ENCODE measurements at places on chromosomes 12 and 14.

DNA sequence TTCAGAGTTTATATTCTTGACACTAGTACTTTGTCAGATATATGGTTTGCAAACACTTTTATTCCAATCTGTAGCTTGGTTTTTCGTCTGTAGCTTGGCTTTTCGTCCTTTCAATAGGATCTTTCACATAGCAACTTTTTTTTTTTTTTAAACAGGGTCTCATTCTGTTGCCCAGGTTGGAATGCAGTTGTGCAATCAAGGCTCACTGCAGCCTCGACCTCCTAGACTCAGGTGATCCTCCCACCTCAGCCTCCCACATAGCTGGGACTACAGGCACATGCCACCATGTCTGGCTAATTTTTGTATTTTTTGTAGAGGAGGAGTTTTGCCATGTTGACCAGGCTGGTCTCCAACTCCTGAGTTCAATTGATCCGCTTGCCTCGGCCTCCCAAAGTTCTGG is 460.4 kb upstream of the SOX5 start:
- no peak for DNase-seq

DNA sequence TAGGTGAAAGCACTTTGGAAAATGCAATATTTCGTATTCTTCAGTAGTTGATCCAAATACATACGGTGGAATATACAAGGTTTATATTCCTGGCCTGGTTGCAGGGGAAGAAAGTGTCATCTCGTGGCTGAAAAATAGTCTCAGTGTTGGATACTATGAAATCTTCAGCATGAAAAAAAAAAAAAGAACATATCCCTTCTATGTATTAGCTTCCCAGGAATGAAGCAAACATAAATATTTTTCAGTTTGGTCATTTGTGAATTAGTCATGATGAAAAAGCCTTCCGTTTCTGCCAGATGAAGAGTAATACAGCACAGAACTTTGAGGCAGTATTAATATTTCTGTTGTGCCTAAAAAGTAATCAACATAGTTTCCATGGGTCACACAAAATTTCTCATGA is 36.7 kb downstream of the FLRT2 start:
- no peak for DNase-seq

DNA sequence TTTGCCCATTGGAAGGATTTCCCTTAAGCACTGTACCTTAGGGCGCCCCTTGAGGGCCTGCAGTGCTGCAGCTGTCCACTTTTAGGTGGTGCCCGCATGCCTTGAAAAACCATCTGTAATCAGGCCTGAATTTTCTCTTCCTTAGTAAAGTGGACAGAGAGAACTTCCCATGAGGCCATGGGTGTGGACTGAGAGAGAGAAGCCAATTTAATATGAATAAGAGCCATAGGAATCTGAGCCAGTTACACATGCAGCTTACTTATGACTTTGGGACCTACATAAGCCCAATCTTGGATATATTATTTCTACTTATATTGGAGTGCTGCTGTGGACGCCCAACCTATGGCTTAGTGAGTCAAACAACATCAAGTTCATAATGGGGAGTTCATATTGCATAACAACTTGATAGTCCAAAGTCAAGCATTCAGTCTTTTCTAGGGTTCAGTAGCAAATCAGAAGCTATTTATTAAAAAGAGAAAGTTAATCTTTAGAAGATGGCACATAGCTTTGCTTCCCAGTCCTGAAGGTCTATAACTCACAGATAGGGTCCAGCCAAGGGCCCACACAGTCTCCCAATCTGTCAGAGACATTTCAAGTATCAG is 11.1 kb upstream of the ETV6 start:
- no peak for DNase-seq

- DNase-seq: no peak
Observed at GRCh38 chr12:27161458-27162228, 79.3 kb upstream of the C12orf71 start.

DNA sequence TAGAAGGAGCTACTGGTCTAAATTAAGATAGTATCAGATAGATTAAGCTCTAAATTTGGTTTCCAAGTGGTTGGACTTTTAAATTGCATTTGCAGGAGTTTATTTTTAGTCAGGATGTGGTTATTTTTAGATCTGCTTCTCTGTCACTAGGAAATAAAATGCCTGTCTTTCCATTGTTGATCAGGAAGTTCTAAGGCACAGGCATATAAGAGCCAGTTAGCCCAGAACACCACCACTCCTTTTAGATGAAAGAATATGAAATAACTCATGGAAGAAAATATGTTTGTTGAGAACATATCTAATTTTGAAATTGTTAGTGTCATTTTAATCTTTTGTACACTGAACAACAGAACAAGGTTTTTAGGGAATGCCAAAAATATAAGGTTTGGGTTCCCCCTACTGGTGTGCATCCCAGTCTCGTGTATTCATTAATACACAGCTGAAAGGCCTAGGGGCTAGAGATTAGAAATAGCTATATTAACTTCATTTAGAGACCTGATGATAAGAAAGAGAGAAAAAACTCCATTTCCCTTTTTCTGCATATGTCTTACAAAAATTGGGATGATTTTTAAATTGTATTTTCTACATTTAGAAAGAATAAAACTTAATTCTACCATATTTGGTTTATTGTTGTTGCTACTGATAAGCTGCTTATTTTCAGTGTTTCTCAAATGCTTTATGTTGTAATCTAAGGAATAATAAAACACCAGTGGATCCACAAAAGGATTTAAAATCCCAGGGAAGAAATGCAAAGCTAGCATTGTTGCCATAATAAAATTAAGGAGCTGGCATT is 67.2 kb downstream of the RIC8B start:
- peak; percentile 6 for DNase-seq

GRCh38 chr14:100905166-100905565 is 1.6 kb upstream of the RTL1 start:
- no peak for DNase-seq

DNA sequence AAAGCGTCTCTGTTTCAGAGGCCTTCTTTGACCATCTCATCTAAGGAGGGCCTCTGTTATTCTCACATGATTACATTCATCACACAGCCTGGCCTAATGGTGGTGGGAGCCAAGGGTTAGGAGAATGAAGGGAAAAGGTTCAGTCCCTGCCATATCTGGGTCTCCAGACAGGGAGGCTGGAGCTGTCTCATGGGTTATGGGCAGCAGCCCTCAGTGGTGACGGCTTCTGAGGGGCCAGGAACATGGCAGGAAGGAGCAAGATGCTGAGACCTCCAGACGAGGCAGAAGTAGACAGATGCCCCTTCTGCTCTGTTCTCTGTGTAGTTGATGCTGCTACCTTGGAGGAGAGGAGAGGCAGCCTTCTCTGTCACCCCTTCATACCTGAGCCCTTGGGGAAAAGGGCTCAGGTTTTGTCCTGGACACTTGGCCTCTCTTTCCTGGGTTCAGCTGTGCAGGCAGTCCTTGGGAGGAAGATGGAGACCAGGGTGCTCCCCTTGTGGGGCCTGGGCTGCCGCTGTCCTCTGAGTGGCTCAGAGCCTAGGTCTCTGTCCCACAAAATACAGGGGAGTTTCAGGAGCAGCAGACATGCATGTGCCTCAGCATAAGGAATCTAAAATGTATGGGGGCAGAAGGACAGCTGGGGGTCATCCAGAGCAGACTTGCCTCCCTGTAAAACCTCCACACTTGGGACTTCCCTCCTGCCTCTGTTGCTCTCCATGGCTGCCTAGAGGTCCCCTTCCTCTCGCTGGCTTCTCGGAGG is 3.6 kb downstream of the IFI27L2 start:
- no peak for DNase-seq

GRCh38 chr14:61258985-61259384 is 22.2 kb downstream of the TMEM30B start:
- DNase-seq: no peak

DNA sequence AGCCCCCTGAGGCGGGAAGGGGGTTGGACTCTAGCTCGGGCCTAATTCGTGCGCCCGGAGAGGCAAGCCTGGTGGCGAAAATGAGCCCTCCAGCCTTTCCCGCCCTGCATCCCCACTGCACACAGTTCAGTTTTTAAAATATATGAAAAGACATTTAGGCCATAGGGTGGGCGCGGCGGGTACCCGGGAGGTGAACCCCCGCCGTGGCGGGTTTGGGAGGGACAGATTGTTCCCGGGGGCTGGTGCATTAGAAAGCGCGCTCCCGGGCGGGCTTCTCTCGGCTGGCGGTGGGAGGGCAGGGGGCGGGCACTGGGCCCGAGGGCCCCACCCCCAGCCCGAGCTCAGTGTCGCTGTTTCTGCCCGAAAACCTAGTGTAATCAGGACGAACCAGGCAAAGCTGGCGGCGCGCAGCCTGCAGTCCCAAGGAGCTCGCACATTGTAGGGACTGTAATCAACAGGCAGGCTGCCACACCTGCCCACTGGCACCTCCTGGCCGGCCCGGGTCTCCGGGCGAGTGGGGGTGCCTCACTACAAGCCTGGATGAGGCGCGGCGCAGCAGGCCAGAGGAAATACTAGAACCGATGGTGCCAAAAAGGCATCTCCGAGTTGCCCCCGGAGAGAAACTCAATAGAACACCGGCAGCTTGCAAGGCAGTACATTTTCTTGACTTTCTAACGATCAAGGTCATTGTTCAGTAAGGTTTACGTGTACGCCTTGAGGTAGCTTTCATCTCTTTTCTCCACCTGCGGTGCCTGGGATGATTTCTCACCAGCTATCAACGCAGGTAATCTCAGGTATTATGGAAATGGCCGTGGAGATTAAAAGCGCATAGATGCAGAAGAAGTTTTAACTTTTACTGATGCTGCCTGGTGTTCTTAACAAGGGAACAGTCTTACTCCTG is 764 bp upstream of the SPTB start:
- peak; percentile 44 for DNase-seq

DNA sequence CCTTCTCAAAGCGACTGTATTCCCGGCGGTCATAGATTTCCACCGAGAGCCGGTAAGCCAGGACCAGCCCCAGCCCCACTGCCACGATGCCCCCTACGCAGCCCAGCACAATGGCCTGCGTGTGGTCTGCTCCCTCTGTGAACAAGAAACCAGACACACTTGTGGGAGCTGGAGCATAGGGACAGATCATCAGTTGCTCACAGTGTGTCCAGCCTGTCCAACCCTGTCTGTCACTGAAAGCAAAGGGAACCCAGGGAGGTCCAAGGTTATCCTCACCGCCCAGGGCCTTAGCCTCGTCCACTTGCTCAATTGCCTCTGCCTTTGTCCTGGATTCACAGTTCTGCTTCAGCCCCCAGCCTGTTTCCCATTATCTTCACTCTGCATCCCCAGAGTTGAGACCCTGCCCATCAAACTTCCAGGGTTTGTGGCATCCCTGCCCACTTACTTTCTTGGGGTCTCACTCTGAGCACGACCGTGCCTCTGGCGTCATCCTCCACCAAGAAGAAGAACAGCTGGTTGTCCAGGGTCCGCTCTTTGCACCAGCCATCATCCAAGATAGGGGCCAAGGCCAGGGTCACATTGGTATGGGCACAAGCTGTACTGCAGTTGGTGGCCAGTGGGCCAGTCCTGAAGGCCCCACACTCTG is 11.3 kb upstream of the CSAD start:
- DNase-seq: no peak

GRCh38 chr12:68838046-68838886 is 30.3 kb downstream of the MDM2 start:
- no peak for DNase-seq

DNA sequence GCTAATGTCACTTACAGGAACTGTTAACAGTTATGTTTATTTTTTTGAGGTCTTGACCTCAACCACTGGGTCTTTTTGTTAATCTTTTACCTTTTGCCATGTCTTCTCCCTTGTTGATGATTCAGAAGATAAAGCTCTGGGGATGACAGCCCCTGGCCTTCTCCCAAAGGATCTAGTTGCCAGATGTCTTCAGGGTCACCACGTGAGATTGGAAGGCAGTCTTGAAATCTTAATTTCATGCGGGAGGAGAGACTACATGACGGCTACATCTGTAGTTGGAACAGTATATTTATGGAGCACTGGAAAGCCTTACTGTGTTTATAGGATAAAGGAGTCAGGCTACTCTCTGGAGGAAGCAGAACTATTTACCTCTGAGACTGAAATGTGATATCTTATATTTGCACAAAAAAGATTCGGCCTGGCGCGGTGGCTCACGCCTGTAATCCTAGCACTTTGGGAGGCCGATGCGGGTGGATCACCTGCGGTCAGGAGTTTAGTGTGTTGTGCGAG is 5.6 kb downstream of the MLEC start:
- DNase-seq: no peak

- no peak for DNase-seq
Observed at GRCh38 chr12:77247542-77247941, 182.2 kb upstream of the E2F7 start.

DNA sequence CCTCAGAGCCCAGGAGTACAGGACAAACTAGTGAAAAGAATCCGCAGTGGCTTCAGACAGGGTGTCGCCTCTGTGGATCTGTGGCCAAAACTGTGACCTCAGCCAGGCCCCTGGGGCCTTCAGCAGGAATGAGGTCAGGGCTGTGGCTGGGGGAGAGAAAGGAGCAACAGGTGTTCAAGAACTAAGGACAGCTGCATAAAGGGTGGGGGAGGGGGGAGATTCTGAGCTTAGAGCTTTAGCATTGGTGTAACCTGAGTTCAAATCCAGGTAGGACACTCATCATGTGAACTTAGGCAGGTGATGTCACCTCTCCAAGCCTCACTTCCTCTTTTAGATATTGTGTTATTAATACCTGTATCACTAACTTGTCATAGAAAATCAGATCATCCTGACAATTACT is 40.9 kb upstream of the CORO1C start:
- no peak for DNase-seq

DNA sequence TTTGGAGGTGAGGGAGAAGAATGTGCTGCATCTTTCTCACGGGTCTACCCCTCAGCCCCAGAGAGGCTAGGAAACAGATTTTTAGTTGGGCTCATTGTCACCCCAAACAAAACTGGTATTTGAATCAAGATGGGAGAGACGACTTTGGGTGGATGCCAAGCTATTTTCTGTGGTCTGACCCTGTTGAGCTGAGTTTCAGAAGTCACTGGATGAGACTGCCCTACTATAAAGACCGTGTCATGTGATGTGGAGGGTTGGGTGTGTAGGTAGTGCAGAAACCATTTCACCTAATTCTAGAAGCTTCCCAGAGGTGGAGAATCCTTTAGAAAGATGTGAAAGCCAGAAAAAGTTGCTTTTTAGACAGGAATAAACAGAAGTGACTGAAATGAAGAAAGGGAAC is 60.2 kb downstream of the IFT43 start:
- no peak for DNase-seq

DNA sequence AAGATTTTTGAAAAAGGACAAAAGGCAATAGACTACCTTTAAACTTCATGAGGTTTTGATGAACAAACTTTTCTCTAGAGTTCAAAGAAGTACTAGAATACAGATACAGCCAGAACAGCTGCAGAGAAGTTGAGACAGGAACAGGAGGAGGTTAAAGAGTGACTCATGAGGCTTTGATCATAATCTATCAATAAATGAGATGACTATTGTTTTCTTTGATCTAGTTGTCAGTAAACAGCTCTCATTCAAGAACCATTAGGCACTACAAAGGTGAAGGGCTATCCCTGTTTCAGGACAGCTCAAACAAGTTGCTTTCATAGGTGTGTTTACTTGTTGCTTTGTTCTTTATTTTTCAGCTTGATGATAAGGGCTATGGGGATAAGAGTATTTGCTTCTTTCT is 2.4 kb downstream of the WASHC3 start:
- DNase-seq: no peak

GRCh38 chr12:76299536-76300296 is 48.5 kb downstream of the BBS10 start:
- no peak for DNase-seq

Measured in activated CD4-positive, alpha-beta T cell treated with anti-CD3 and anti-CD28 coated beads, Interleukin-2, amount 50 U/mL, for 24 hours (primary cell).